ENCODE measurements at places on chromosomes 4 and X.

DNA sequence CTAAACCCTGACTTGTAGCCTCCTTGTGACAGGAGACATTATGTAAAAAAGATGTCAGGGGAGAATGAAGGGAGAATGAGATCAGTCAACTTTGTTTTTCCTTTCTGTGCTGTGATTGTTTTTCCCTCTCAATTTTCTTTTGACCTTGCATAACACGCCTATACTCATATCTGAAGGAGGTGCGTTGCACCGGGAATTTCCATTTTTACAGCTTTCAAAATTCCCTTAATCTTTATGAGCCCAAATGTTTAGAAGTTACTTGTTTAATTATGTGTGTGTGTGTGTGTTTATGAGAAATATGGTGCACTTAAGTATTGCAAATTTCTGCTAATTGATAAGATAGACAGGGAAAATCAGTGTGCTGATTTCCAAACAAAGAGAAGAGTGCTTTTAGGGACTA lies 21.6 kb downstream of the SYNPO2 start:
- DNase-seq: no peak

DNA sequence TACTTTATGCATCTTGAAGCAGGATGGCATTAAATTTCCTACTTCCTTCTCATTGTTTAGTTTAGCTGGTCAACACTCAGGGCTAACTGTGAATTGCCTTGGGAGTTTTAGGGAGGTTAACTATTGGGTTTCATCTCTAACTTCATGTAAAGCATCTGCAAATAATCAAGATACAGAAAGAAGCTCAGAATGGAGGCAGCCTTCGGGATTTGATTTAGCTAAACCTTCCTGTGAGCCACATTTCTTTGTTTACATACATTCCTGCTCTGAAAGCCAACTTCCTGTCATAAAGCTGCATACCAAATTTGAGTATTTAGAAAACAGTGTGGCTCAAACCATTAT lies 131.7 kb upstream of the PCDH18 start:
- peak; percentile 55 for DNase-seq

GRCh38 chr4:138090150-138090917 lies 151.8 kb downstream of the SLC7A11 start:
- peak; percentile 81 for DNase-seq

DNA sequence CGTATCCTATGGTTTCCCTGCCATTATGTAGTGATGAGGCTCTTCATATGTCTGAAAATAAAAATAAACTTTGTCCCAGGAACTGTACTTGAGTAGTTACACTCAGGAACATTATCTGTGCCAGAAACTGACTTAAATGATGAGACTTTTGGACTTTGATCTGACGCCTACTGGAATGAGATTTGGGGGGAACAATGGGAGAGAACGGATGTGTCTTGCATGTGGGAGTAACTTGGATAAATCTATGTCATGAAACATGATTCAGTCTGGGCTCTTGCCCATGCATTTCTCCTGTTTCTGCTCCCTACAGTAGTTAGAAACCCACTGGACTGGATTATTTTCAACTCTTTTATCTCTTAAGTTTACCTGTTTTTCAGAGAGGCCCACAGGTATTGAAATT lies 2351.4 kb downstream of the PCDH7 start:
- no peak for DNase-seq

- DNase-seq: no peak
Observed at GRCh38 chr4:15794426-15794825, 16.3 kb downstream of the CD38 start.

- no peak for DNase-seq
Observed at GRCh38 chr4:1819816-1820215, 26.7 kb downstream of the FGFR3 start.

DNA sequence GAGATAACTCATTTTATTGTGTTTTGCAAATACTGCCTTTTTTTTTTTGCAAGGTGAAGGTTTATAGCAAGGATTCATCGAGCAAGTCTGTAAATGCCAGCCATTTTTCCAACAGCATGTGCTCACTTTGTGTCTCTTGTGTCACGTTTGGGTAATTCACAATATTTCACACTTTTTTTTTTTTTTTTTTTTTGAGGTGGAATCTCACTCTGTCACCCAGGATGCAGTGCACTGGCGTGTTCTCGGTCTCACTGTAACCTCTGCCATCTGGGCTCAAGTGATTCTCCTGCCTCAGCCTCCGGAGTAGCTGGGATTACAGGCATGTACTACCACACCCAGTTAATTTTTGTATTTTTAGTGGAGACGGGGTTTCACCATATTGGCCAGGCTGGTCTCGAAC lies 1.9 kb downstream of the RNF4 start:
- DNase-seq: no peak

DNA sequence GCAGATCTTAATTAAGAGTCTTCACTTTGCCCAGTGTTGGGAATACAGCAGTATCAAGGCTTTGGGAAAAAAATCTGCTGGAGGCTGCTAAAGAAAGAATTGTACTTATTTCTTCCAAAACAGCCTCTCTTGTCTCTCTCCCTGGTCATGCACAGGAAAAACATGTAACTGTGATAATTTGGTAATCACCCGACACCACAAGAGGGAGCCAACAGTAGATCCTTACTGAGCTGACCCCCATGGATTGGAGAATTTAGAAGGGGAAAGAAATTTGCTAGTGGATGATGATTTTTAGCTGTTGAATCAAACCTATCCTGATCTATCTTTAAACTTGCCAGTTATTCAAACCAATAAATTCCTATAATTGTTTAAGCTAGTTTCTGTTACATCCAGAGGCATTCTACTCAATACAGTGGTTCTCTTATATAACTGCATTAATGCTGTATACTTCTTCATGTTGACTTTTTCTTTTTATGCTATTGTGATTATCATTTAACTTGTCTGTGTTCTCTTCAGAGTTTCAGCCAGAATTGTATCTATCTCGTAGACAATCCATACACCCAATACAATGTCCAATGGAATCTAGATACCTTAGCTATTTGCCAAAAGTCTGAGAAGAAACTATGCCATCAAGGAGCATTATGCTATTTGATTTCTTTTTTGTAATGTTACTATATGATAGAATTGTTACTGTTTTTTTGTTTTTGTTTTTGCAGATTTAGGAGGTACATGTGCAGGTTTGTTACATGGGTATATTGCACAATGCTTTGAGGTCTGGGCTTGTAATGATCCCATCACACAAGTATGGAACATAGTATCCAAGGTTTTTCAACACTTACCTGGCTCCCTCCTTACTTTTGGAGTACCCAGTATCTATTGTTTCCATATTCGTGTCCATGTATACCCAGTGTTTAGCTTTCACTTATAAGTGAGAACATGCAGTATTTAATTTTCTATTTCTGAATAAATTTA lies 31.3 kb upstream of the ARHGEF38 start:
- DNase-seq: peak; percentile 14

DNA sequence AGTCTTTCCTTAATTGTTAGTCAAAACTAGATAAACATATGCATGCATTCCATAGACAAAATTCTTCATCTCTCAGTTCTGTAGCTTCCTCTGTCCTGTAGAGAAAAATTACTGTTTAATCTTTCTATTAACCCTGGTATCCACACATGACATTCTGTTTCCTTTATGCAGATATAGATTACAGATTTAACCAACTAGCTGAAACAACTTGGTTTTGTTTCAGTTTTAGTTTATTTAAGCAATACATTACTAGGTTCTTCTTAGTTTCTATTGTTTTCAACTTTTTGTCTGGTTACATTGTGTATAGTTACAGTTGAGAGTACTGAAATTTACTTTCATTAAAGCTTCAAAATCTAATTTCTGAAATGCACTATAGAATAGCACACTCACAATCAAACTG lies 933.9 kb upstream of the EPHA5 start:
- no peak for DNase-seq

DNA sequence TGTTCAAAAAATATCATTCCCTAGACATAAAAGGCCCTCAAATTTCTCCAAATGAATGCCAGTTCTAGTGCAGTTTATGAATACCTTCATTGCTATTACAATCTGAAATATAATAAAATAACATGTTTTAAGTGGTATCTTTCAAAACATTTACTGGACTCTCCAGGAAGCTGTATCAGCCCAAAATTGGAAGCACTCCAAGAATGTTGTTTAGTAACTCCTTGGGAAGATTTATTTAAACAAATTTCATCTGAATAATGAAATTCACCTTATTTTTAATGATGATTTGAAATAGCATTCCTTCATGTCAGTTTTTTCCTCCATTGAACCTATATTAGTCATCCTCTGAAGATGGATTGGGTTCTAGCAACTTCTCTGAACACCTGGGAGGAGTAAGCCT lies 217.2 kb upstream of the PCDH18 start:
- no peak for DNase-seq

DNA sequence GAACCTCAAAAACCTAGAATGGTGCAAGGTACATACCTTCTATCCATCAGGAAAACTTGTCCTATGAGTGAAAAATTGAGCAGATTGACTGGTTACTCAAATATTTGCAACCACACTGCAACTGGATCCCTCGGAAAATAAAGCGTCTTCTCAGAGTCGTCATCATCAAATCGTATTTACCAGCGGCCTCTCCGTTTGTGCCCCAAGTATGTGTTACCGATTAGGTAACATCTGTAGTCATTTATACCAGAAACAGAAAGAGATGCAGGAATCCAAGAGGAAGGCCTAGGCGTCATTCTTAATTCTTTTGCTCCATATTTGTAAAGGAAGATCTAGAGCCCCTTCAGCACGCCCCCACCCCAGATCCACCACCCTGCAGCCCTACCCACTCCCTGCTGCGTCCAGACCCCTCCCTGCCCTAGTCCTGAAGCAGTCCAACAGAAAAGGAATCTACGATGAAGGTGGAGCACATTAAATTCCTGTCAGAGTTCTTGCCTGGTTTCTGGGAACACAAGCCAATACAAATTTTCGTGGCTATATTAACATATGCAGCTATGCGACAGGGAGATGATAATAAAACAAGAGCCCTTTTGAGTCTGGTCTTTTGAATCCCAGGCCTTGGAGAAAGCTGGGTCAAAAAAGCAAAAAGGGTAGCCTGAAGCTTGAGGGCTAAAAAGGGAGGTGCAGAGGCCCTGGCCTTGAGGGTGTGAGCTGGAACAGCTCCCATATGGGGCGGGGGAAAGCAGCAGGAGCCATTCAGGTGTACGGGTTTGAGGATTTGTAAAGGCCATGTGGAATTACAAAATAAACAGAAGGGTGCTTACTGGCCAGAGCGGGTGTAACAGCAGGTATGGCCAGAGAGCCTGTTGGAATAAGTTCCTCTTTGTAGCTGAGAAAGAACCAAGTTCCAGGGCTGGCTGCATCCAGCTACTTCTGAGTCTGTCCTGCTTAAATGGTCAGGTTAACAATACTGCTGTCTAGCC lies 77.0 kb downstream of the ZNF827 start:
- DNase-seq: no peak

DNA sequence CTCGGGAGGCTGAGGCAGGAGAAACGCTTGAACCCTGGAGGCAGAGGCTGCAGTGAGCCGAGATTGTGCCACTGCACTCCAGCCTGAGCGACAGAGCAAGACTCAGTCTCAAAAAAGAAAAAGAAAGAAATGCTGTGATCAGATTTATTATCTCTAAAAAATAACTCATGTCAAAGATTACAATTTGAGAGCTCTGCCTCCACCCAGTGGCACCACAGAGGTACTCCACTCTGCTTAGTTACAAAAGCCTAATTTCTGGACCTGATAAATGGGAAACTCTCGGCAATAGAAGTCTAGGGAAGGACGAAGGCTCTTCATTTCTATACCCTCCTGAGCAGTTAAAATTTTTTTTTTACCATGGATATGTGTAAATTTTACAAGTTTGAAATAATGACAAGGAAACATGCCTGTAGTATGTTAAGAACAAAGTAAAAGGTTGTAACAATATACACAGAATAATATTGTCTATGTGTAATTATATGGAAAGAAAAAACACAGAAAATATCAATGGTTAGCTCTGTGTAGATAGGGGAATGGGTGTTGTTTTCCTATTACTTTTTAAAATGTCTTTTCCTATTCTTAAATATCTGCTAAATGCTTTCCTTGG lies 149.8 kb downstream of the STIM2 start:
- peak; percentile 61 for DNase-seq

GRCh38 chr4:182453830-182454229 lies 210.6 kb downstream of the TENM3 start:
- DNase-seq: no peak

DNA sequence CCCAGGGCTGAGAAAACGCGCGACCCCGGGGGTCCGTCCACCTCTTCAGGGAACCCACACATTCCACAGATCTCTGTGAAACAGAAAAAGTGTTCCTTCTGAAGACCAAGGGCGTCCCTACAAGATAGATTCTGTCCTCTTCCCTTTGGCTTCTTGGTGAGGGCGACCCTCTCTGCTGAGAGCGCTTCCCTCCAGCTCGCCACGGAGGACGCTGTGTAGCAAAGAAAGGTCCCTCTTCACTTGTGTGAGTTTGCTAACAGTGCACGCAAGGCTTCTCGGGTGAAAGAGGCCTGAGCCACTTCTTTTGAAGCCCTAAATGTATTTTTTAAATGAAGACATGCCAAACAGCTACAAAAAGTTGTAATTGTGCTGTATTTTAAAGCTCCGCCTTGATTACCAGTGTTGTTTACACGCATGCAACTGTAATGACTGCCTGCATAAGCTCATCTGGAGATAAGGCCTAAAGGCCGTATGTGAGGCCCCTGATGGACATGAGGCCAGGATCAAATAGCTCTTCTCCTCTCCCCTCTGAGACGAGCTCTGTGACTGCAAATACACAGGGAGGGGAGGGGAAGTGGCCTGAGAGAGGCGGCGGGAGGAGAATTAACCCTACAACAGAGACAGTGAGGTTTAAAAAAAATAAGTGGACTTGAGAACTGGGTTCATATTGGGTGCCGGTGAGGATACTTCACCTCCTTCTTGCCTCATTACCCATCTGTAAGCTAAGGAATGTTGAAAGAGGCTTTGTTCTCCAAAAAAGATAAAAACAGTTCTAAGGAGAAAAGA lies 95.5 kb downstream of the SOWAHB start:
- DNase-seq: no peak

DNA sequence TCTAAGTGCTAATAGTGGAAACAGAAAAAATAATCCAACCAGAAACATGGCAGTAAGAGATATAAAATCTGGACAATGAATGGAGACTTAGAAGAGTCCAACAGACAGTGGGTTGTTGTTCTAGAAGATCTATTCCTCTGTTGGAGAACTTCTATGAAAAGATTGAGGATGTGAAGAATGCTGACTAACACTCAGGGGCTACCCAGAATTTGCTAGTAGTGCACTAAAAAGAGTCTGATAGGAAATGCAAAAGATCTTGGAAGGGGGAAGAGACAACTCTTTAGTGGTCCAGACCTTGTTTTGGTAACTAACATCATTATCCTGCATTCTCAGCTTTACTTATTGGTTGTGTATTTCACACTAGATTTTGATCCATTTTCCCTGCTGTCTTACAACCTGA lies 77.9 kb downstream of the SMARCA1 start:
- no peak for DNase-seq
